ENCODE measurements at places on chromosomes 3 and 15.

- DNase-seq: no peak
Observed at GRCh38 chr3:195113048-195113447, 157.9 kb downstream of the XXYLT1 start.

DNA sequence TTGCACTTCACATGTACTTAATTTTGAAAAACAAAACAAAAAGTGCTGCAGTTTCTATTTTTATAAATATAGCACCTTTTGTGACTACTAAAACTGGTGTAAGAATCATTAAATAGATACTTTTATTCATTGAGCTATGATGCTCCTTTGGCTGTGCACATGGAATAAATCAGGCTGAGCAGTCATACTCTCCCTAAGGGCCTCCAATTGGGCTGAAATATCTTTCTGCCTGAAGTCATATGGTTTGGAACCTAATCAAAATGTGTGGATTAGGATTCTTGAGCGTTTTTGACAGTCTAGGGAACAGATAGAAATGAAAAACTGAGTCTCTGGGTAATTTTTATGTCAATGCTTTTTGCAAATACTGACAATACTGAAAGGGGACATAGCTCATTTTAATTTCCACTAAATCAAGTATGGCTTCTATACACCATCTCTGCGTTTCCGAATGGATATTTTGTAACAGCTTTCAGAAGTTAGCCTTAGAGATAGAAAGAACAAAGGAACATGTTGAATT lies 392.2 kb upstream of the ROBO1 start:
- DNase-seq: no peak

DNA sequence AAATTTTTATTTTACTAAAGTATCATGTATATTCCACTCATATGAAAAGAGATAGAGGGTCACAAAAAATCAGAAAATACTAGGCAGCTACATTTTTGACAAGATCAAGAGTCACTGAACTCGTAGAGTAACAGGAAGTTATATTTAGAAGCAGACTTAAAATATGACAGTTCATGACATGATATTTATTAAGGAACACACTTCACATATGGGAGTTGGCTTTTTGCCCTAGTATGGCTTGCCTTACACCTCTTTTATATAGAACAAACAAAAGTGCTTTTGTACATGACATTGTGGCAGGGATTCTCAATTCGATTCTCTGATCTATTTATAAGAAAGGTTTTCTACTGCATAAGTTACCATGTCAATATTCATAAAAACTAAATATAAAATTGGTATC lies 80.1 kb upstream of the GBE1 start:
- DNase-seq: no peak

GRCh38 chr3:146747928-146748327 lies 142.8 kb upstream of the PLSCR5 start:
- DNase-seq: no peak

DNA sequence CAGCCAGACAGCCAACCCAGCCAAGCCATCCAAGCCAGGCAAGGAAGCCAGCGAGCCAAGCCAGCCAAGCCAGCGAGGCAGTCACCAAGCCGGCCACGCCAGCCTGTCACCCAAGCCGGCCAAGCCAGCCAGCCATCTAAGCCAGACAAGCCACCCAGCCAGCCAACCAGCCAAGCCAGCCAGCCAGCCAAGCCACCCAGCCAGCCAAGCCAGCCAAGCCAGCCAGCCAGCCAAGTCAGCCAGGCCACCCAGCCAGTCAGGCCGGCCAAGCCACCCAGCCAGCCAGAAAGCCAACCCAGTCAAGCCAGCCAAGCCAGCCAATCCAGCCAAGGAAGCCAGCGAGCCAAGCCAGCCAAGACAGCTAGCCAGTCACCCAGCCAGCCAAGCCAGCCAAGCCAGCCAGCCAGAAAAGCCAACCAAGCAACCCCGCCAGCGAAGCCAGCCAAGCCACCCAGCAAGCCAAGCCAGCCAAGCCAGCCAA lies 201.2 kb downstream of the GOLGA6L6 start:
- peak; percentile 56 for DNase-seq

DNA sequence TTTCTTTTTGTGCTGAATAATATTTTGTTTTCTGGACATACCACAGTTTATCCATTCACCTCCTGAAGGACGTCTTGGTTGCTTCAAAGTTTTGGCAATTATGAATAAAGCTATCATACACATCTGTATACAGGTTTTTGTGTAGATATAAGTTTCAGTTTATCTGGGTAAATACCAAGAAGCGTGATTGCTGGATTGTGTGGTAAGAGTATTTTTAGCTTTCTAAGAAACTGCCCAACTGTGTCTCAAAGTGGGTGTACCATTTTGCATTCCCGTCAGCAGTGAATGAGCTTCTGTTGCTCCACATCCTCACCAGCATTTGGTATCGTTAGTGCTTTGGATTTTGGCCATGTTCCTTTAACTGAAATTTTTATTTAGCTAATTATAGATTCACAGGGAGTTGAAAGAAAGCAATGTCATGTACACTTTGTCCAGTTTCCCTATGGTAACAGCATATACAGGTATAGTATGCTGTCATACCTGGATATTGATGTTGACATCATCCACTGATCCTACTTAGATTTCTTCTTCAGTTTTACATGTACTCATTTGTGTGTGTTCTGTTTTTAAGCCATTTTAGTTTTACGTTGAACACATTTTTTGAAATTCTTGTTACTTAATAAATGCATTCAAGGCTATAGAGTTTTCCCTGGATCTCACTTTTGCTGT lies 11.9 kb downstream of the ARID3B start:
- DNase-seq: no peak

DNA sequence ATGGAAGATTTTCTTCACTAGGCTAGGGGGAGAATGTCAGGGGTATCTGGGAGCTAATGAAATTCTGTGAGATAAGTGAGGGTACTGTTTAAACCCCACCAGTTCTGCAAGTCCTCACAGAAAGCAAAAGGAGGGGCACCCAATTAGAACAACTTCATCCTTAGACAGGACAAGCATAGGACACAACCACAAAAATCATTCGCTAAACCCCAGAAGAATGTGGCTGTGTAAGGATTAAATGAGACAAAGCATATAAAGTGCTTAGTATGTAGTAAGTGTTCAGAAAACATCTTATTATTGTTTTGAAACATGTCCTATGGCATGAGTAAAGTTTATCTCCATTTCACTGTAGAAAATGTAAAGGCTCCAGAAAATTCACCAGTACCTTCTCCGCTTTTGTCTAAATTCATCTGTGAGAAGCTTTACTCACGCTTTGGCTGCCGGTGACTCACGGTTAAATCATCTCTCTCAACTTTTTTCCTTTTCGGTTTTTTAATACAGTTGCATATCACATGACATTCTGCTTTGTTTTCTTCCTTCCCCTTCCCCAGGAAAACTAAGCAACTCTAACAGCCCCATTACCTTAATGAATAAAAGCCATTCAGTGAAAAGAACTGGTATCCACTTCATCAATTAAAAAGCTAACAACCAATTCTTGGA lies 1.7 kb downstream of the CLRN1 start:
- DNase-seq: no peak

DNA sequence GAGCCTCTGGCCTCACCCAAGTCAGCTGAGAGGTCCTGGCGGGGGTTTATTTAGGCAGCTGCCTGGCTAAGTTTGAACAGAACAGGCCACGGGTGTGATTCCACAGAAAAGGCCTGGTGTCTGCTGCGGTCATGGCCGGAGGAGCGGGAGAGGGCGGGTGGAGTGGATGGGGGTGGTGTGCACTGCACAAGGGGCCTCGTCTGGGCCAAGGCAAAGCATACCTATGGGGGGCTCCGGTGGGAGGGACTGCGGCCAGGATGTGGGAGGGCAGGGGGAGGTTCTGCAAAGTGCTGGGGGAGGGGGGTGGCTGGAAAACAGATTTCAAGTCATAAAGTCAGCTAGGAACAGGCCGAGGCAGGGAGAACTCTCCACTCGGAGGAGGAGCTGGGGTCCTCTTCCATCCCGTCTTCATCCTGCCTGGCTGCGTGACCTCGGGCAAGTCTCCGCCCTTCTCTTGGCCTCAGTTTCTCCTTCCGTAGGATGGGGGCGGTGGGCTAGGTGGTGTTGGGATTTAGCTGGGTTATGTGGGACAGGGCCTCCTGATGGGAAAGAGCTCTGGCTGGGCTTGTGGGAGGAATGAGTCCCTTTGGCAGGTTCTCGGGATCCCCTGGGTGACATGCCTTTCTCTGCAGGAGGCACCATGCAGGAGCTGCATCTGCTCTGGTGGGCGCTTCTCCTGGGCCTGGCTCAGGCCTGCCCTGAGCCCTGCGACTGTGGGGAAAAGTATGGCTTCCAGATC lies 878 bp downstream of the ISLR start:
- no peak for DNase-seq

GRCh38 chr3:147419781-147420224 lies 10.6 kb downstream of the ZIC1 start:
- DNase-seq: no peak

DNA sequence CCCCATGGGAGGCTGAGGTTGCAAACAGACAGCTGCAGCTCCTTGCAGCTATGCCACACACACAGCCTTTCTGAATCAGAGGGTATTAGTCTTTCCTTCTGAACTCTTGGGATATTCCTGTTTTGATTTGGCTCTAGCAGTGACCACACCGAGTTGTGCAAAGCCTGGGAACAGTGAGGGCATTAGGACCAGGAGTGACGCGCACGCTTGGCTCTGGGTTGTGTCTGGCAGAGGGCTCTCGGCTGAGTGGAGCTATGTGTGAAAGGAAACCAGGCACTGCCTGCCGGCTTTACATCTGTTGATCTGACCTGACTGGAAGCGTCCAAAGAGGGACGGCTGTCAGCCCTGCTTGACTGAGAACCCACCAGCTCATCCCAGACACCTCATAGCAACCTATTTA lies at the start of gene GALNT15:
GALNT15 (plus strand) TSS at position 292 of the 400 bp plus-strand sequence. CDS start 472 bp downstream, outside the sequence.
- peak; percentile 85 for DNase-seq

DNA sequence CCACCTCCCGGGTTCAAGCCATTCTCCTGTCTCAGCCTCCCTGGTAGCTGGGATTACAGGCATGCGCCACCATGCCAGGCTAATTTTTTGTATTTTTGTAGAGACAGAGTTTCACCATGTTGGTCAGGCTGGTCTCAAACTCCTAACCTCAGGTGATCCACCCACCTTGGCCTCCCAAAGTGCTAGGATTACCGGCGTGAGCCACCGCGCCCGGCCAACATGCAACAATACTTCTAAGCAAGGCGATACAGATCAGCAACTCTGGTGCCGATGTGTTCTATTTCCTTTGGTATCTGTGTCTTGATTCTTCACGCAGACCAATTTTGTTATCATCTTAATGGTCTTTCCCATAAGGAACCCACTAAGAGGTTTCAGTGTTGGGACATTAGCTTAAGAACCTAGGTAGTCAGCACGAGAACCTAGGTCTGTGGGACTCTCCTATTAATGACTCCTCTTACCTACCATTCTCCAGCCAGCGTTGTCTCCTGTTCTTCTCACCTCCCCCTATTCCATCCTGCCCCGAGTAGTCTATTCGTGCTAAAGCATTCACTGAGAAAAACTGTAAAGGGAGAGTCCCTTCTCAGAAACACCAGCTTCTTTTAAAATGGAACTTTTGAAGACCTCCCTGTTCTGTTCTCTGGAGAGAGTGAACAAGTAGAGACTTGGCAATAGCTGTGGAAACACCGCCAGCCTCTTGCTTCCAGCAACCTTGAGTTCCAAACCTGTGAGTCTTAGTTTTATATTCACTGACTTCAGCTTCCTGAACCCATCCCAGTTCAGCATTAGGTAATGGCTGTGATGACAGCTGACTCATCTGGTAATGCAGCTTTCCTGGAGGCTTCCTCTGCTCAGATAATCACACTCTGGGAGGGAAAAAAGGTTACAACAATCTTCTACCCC lies 61.2 kb downstream of the TSC22D2 start:
- peak; percentile 41 for DNase-seq

DNA sequence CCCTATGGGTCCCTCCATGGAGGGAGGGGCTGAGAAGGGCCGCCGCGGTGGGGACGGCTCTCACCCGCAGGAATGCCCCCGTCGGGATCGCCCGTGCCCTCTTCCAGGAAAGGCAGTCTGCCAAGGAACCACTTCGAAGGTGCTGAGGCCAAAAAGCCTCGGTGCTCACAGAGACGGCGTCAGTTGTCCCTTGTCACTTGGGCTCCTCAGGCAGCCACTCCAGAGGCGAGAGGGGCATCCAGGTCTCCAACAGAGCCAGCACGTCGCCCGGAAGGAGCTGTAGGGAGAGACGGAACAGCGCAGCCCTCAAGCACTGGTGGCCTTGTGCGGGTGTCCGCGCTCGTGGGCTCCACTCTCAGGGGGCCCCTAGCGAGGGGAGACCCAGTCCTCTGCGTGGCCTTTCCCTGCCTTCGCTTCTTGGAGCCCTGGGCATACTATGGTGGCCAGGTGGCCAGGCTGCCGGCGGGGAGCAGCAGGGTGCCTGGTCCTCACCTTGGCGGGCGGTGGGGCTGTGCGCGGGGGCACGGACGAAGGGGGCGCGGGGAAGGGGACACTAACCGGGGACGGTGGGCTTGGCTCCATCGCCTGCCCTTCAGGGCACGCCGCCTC lies 994 bp downstream of the MESP1 start:
- DNase-seq: peak; percentile 10

- no peak for DNase-seq
Observed at GRCh38 chr3:194025119-194025518, 110.8 kb upstream of the HES1 start.

DNA sequence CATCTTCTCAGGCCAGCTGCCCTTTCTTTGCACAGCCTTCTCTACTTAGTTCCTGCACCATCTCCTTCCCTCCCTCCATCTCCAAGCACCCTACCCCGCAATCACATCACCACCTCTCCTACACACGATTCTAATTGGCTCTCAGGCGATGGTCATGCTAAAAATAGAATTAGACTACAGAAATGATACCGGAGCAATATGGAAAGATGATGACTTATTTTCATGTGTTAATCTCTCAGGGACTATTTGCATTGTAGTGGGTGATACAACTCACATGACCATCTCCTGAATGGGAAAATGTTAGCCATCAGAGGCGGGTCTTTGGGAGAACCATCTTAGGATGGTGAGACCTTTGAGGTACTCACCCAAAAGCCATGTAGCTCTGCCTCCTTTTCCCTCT lies 54.7 kb upstream of the PPARG start:
- DNase-seq: no peak

DNA sequence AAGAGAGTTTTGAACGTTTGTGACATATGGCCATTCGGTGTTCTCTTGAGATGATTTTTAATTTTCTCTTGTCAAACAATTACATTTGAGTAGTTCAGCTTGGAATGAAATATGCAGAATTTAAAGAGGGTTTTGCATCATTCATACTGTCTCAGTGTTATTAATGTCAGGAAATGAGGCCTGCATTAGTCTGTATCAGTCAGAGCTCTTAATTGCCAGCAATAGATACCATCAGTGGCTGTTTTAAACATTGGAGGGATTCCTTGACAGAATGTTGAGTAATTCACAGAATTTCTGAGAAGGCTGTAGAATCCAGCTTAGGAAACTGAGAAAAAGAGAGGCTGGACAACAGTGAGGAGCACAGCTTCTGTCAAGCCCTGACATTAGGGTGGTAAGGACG lies 722.0 kb downstream of the NR2F2 start:
- DNase-seq: no peak

- no peak for DNase-seq
Observed at GRCh38 chr15:100230784-100231183, 111.0 kb downstream of the ADAMTS17 start.

GRCh38 chr3:6250167-6250566 lies 610.7 kb upstream of the GRM7 start:
- DNase-seq: no peak

GRCh38 chr3:138059261-138059660 lies 49.3 kb downstream of the CLDN18 start:
- DNase-seq: no peak
